HFFc6 (cell line): ENCODE measurements at places on chromosomes 7 and 10.
A peak's percentile ranks its signal among the peaks of the same experiment; 100 is the strongest.

DNA sequence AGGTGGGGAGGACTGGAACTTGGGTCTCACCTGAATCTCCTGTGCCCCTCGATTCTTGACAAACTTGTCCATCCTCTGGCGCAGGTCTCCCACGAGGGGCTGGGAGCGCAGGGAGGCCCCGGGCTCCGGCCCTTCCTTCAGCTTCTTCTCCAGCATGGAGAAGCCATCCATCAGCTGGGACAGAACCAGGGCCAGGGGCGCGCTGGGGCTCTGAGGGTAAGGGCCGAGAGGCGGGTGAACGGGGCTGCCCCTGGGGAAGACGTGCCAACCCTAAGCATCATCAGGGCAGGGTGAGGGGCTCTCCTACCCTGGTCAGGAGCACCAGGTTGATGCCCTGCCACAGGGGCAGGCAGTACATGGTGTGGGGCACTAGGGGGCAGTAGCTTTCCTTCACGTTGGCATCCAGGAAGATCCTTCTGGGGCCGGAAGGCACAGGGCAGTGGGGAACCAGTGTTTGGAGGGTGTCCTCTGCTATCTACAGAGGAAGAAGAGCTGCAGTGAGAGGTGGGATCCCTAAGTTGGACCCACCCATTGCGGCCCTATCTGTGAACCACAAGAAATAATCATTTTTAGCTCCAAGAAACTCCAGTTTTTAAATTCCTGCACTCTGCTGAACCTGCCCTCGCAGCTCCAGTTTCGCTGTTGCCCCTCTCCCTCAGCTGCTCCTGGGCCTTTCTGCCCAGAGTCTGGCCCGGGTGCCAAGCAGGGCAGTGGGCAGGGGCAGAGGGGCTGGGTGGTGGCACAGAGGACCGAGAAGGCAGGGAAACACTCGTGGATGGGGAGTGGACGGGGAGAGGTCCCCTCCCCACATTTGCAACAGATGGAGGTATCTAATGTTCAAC, 10.8 kb upstream of the PYROXD2 start:
- peak; percentile 26 for DNase-seq

DNA sequence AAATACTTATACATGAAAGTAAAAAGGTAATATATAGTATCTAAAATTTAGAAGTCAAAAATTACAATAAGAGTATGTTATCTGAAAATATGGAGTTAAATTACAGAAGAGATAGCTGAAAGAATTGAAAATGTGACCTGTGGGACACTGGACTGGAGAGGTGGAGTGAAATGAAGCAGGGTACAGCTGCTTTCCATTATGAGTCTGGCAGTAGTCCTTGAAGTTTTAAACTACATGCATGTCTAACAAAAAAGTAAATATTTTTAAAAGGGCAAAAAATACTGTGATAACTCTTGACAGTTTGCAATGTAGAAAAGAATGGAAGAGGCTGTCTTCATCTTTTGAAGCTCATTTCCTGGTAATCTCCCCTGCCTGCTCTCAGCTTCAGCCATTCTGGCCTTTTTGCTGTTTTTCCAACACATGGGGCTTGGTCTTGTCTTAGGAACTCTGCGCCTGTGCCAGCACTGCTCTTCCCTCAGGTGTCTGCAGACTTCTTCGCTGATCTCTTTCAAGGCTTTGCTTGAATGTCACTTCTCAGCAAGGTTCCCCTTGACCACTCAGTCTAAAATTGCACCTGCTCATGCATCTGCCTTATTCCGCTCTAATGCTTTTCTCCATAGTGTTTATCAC, 36.9 kb downstream of the PTPRZ1 start:
- no peak for DNase-seq

GRCh38 chr7:37987732-37988131, 67.3 kb downstream of the EPDR1 start:
- no peak for DNase-seq

- no peak for DNase-seq
Measured at GRCh38 chr7:78900806-78901205, 552.7 kb downstream of the MAGI2 start.

GRCh38 chr7:155215576-155216325, 81.9 kb upstream of the INSIG1 start:
- no peak for DNase-seq

GRCh38 chr10:48536916-48537890, 67.7 kb downstream of the ARHGAP22 start:
- DNase-seq = no peak

GRCh38 chr10:58201704-58202103, 66.0 kb downstream of the IPMK start:
- DNase-seq = no peak

- no peak for DNase-seq
Measured at GRCh38 chr10:89621438-89621837, 23.6 kb downstream of the PANK1 start.

DNA sequence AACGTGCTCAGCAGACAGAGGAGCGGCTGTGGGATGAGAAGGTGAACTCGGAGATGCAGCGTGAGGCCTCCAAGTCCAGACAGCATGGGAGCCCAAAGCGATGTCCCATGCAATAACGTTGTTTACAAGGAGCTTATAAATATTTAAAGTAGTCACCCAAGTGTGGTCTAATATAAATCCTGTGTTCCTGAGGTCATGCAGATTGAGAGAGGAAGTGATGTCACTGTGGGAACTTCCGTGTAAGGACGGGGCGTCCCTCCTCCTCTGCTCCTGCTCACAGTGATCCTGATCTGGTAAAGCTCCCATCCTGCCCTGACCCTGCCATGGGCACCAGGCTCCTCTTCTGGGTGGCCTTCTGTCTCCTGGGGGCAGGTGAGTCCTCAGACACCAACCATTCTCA, 94.7 kb upstream of the PRSS58 start:
- DNase-seq = no peak

DNA sequence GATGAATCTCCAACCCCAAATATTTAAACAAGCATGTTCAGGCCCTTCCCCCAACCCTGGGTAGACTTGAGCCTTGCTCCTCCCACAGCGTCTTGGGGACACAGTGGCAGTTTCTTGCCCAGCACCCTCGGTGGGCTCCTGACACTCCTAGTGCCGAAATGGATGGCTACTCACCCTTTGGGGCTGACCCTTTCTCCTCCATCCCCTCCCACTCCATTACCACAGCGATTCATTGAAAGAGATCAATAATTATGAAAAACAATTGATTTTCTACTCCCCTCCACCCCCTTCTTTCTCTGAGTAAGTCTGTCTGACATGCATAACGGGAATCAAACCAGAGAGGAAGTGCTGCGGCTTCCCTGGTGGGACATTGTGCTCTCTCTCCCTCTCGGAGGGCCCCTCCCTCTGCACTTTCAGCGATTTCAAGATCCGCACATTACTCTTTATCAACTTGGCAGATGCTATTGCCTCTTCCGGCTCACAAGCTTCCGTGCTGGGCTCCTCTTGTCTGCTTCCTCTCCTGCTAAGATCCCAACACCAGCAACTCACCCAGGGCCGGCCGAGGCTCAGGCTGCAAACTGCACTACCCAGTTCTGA, 79.0 kb upstream of the PLXNA4 start:
- no peak for DNase-seq

- no peak for DNase-seq
Measured at GRCh38 chr7:100720671-100721504, 620 bp downstream of the EPO start.

- peak; percentile 67 for DNase-seq
Measured at GRCh38 chr10:87961314-87961713, 97.9 kb downstream of the PTEN start.

GRCh38 chr10:59709395-59710125, at the start of gene SLC16A9:
Gene SLC16A9, minus strand, starts transcription at chr10:59709850. Its CDS starts 25,559 bp downstream, at chr10:59684291.
- no peak for DNase-seq

GRCh38 chr10:123134915-123135414, 805 bp upstream of the HMX3 start:
- DNase-seq = no peak

DNA sequence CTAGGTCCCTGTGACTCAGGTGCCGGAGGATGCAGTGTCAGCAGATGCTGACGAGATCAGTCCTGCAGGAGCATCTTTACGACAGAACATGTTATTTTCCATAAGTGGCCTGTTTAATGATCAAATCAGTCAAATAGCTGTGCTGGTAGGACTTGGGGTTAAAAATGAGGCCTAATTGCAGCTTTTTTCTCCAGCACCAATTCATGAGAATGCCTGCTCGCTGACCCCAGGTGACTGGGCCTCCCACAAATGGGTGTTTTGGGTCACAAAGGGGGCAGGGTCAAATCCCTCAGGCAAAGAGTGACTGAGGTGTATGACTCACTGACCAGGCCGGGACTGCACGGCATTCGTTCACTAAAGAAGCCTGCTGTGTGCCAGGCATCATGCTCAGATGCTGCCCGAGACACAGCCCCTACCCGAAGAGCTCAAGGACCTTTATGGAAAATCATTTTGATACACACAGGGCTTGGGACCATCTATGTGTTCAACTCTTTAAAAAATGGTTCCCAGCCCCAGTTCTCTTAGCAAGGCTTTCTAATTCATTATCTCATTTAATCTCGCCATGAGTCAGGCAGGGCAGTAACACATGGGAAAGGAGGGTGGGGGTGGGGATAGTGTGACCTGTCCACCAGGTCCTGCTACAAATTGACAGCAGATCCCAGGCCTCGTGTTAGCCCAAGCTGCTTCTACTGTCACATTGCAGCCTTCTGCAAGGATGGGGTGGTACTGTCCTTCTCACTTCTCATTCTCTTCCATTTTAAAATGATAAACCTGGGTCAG, 21.1 kb downstream of the ZNF775 start:
- DNase-seq = peak; percentile 62

- DNase-seq = no peak
Measured at GRCh38 chr7:30824821-30825720, 53.9 kb downstream of the MINDY4 start.

DNA sequence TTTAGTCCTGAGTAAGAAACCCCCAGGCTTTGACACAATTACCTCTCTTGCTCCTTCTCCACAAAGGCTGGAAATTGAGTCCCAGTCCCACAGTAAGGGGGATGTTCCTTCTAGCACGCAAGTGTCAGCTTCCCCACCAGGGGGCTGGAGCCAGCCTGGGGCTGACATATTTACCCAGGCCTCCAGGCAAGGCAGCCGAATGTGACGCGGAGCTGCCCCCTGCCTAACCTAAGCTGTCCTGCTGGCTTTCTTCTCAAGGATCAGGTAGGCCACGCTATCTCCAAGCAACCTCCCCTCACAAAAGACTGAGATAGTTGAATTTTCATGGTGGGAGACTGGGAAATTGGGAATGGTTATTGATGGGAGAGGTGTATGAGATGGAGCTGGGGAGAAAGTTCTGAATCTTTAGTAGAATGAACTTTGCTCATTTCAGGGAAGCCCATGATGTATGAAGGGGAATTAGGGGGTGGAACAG, 19.2 kb upstream of the BMPER start:
- peak; percentile 31 for DNase-seq

DNA sequence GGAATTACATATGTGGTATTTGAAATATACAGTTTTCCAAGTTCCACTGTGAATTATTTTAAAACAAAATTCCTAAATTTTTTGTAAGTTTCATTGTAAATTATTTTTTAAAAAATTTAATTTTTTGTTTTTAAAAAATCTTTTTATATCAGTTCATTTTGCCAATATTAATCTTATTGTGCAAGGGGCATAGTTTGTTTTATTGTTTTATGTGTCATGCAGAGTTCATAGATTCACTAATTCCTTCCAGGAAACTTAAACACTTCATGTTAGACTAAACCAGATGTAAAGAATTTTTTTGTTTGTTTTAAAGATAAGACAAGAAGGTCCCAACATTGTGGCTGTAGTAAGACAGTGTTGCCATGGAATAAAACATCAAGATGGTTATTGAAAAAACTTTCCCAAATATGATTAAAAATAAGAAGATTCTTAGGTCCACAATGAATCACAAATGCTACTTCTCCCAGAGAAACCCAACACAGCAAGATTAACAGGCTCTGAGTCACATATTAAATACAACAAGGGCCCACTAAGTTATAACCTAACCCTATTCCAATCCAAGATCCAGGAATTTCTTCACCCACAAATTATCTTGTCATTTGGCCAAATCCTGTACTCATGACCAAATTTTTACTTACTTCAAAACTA, 464.7 kb upstream of the IGFBP3 start:
- DNase-seq = peak; percentile 96

GRCh38 chr10:102246261-102246660, 929 bp downstream of the GBF1 start:
- peak; percentile 38 for DNase-seq

- DNase-seq = no peak
Measured at GRCh38 chr10:9103301-9103700, 1048.8 kb downstream of the GATA3 start.

- DNase-seq = no peak
Measured at GRCh38 chr7:816751-817671, 15.3 kb upstream of the SUN1 start.

- DNase-seq = no peak
Measured at GRCh38 chr10:75505840-75506506, 74.5 kb downstream of the LRMDA start.

- DNase-seq = no peak
Measured at GRCh38 chr7:116630357-116630756, 41.6 kb upstream of the MET start.

GRCh38 chr10:26438534-26439341, 597 bp downstream of the APBB1IP start:
- DNase-seq = no peak

DNA sequence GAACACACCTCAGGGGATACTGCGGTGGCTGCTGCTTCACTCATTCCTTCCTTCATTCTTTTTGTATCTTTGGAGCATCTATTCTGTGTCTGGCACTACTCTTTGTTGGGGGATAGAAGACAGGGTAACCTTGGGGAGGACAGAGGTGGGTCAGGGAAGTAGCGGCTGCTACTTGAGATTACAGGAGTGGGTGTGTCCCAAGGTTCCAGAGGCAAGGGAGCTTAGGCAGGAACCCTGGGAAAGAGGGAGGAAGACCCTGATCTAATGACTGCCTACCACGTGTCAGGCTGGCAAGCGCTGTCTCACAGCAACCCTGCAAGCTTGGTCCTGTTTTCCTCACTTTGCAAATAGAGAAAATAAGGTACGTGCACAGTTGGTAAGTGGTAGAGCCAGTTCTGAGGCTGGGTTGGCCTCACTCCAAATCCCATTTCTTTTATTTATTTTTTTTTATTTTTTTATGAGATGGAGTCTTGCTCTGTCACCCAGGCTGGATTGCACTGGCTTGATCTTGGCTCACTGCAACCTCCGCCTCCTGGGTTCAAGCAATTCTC, 985.9 kb upstream of the ZNF722 start:
- no peak for DNase-seq

DNA sequence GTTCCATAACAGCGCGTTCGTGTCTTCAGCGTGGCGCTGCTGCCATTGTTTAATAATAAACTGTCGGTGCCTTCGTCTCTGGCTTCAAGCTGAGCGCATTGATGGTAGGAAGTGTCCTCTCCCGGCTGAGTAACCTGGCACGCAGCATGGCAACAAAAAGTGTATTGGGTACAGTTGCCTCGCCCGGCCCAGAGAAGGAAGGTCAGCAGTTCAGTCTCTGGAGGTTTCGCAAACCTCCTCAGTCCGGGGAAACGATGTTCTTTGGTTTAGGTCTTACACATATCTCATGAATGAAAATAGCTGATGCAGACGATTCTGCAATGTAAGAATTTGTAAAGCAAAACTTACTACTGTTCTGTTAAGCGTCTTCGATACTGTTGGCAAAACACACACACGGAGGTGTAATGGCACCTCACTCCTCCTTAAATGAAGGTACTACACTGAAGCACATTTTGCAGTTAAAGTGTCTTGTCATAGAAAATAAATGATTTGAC, 739 bp upstream of the CCDC186 start:
- DNase-seq = peak; percentile 12

- DNase-seq = peak; percentile 77
Measured at GRCh38 chr7:94396037-94396431, 1.3 kb downstream of the COL1A2 start.
